ENCODE measurements at places on chromosomes 7 and 10.
A peak's percentile ranks its signal among the peaks of the same experiment; 100 is the strongest.

GRCh38 chr7:27339478-27339877 is 96.9 kb downstream of the EVX1 start:
- DNase-seq = peak; percentile 66

GRCh38 chr7:142438235-142438922 is 180.5 kb upstream of the PRSS58 start:
- no peak for DNase-seq

DNA sequence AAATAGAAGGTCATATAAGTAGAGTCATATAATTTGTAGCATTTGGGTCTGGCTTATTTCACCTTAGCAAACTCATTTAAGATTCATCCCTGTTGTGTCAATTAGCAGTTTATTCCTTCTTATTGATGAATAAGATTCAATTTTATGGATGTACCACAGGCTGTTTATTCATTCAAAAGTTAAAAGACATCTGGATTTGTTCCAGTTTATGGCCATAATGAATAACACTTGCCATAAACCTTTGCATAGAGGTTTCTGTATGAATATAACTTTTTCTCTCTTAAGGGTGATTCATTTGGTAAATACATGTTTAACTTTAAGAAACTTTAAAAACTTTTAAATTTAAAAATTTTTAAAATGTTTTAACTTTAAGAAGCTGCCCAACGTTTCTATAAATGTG is 66.4 kb downstream of the CPED1 start:
- DNase-seq = no peak

DNA sequence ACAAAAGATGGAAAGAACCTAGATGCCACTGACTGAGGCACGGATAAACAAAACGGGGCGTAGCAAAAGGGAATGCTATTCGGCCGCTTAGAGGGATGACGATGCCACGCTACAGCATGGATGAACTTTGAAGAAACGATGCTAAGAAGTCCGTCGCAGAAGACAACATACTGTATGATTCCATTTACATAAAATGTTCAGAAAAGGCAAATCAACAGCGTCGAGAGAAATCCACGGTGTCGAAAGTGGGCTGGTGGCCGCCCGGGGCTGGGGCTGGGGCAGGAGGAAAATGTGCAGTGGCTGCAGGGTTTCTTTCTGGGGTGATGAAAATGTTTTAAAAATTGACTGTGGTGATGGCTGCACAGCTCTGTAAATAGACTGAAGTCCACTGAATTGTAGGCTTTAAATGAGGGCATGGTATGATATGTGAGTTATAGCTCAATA is 24.1 kb downstream of the GNA12 start:
- DNase-seq = no peak

GRCh38 chr7:18117482-18117881 is 89.8 kb upstream of the PRPS1L1 start:
- DNase-seq = no peak

- DNase-seq = no peak
These were observed 101.3 kb downstream of the GLI3 start for GRCh38 chr7:42135728-42136127.

Measured in CD4-positive, alpha-beta T cell treated with Interleukin-15 for 1 hour (primary cell).